ENCODE measurements at places on chromosomes 3 and 15.
A peak's percentile ranks its signal among the peaks of the same experiment; 100 is the strongest.

DNA sequence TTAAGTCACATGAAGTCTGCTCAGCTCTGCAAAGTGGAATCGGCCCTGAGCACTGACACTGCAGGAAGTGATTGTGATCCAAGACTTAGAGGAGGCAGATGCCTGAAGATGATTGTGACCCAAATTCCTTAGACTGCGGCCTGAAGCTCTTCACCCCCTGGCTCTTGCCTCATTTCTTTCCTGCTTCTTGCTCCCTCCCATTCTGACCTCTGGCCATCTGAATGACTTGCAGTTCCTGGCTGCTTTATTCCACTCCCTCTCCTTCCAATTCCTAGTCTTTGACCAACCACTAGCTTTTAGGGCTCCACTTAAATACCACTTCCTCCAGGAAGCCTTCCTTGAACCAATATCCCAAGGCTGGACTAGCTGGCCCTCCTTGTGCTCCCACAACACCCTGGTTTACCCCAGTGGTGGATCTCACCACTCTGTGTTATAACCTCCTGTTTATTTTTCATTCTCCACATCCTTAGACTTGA, 9.9 kb upstream of the EPB42 start:
- DNase-seq: no peak

DNA sequence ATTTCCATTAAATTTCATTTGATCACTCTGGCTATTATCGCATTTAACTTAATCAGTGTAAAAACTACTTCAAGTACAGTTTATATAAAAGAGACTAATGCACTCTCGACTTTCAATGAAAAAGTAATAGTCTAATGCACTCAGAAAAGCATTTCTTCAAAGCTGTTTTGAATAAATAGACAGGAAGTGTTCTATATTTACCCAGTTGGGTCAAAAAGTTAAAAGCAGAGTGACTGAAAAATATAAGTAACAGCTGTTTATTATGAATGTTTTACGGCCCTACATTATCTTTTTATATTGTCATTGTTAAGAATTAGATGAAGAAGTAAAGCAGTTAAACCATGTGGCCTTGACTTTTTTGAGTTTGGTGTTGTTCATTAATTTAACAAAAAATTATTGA, 391.8 kb downstream of the ZPLD1 start:
- no peak for DNase-seq

GRCh38 chr3:141440942-141441341, 45.9 kb upstream of the RASA2 start:
- no peak for DNase-seq

DNA sequence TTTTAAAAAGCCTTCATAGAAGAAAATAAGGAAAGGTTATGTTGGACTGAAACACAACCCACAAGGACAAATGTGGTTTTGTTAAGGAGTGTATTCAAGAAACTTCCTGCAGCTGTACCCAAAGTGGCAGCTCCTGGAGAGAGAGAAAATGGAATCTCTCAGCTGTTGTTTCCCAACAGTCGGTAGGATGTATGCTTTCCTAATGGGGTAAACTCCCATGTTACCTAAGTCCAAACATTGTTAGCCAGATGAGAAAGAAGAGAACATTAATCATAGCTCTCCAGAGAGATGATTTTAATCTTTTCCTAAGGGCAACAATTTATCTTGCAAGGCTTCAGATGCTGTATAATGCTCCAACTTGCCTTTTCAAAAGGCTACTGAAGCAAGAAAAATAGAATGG, 22.6 kb upstream of the TEX9 start:
- no peak for DNase-seq

DNA sequence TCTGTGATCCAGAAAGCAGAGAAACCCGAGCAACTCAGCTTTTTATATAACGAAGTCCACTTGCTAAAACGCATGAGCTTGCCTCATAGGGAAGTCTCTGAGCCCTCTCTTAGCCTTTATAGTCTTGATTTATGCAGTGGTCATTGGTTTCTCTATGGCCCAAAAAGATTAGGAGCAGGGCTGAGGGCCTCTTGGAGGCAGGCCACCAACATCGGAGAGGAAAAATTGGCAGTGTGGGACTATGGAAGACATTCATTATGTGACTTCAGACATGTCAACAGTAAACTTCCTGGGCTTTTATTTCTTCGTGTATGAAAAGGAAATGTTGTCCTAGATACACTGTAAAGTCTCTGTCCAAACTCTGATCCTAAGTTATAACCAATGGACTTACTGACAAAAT, 13.5 kb downstream of the RAB8B start:
- DNase-seq: no peak

GRCh38 chr15:96028620-96029019, 301.9 kb upstream of the NR2F2 start:
- DNase-seq: no peak

GRCh38 chr3:42381551-42382082, 28.8 kb downstream of the LYZL4 start:
- no peak for DNase-seq

GRCh38 chr3:124927574-124928045, 6.9 kb downstream of the MUC13 start:
- no peak for DNase-seq

DNA sequence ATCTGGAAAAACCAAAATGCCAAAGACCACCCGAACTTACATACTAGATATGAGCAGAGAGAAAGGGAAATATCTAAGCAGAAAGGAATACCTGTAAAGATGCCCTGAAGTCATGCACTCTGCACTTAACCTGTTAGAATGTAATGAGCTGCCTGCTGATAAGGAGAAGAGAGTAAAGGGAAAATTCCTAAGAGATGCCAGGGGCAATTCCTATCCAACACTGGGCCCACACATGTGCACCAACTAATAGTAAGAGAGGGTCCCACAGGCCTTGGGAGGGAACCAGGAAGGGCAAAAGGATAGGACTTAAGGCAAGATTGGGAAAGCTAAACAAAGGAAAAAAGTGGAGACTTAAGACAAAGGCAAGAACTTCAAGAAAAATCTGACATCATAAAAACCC, 189.5 kb downstream of the NSUN3 start:
- DNase-seq: no peak

DNA sequence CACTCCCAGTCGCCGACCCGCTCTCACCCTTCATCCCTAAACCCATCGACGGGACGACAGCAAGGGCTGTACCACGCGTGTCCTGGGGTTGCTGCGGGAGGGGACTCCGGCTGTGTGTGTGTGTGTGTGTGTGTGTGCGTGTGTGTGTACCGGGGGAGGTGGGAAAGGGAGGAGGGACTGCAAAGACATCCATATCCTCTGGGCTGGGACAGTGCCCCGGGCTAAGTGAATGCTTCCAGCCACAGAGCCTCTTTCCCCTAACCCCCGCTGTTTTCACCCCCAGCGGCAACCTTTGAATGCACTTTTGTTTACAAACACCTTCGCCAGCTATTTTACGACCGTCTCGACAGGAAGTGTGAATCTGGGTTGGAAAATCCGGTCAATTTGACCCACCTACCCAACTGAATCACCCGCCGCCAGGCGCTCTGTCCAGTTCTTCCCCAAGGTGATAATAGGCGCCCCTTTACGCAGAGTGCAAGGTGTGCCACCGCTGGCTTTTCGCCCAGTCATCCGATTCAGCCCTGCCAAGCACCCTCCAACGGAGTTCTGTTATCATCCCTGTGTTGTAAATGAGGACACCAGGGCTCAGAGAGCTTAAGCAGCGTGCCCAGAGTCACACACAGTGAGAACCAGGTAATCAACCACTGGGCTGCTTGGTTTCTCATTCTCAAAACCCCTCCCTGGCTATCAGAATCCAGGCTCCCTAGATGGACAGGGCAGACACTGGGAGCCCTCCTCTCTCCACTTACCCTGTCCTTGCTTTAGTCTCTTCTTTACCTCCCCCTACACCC, 739 bp upstream of the AMOTL2 start:
- DNase-seq: no peak

GRCh38 chr3:175411405-175411804, 552.3 kb downstream of the NAALADL2 start:
- DNase-seq: no peak

DNA sequence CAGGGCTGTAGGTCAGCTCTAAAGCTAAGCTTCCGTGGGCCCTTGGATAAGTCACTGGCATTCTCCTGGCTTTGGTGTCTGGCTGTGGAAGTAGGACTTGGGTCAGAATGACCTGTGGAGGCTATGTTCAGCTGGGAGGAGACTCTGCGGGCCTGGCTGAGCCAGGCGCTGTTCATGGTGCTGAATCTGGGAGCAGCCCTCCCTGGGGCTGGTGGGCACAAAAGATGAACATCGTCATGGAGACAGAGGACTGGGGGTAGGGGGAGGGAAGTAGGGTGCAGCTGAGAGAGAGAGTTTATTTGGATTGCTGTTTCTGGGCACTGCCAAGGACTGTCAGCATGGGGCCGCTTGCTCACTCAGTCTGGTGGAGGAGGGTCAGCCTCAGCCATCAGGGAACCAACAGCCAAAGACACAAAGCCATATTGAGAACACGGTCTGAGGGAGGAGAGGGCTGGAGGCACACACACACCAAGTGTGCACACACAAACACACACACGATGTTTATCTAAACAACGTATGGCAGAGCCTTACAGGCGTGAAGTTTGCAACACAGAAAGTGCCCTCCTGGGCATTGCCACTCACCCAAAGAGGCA, 120.7 kb upstream of the LINGO1 start:
- no peak for DNase-seq

DNA sequence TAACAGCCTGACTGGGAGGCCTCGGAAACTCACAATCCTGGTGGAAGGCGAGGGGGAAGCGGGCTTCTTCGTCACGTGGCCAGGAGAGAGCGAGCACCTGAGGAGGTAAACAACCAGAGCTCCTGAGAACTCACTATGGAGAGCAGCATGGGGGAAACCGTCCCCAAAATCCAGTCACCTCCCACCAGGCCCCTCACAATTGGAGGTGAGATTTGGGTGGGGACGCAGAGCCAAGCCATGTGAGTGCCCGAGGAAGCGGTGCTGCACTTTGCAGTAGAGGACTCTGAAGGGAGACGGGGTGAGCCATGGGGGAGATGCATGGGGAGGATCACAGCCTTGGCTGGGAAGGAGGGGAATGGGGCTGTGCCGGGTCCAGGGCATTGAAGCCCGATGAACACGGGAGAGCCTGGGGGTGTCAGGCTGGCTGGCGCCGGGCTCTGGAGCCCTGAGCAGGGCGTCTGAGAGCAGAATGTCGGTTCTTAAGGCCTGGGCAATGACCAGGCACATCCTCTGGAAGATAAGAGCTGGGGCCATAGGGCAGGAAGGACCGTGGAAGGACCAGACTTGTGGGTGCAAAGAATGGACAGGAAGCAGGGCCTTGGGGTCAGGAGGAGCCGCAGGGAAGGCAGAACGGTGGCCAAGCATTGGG, 117.7 kb downstream of the GABRG3 start:
- no peak for DNase-seq

- no peak for DNase-seq
Measured at GRCh38 chr3:15207836-15208504, 1.9 kb downstream of the CAPN7 start.

- peak; percentile 53 for DNase-seq
Measured at GRCh38 chr15:78034495-78035191, 42.9 kb downstream of the TBC1D2B start.

- DNase-seq: no peak
Measured at GRCh38 chr3:9250236-9250635, 790 bp upstream of the SRGAP3 start.

DNA sequence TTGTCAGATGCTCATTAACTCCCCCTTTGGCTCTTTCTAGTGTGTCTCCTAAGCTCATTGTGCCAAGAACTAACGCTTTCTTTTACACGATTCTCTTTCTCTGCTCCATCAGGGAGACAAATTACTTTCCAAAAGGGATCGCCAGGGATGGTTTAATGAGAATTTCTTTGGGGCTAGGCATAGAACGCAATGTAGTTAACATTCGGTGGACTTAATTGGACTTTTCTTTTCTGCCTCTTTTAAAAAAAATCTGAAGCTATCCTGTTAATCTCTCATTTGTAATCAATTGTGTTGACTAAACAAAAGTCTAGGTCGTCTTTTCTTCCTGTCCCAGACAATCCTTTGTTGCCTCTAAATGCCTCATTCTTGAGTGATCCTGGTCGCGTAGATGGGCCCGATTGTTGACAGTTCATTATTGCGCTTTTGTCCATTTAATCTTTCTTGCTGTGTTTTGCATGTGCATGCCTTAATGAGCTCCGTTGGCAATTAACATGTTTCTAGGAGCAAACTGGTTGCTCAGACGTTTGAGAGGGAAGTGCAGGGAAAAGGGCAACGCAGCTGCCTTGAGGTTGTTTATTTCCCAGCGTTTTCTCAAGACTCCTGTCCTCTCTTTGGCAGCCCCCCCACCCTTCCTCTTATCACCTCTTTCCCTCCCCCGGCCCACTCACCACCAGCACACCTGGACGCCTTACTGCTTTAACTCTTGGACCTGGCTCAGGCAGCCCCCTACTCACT, 7.8 kb downstream of the FEZF2 start:
- no peak for DNase-seq

GRCh38 chr3:172707030-172707429, 3.8 kb downstream of the NCEH1 start:
- no peak for DNase-seq

GRCh38 chr15:41004490-41004889, 51.2 kb downstream of the CHAC1 start:
- no peak for DNase-seq

DNA sequence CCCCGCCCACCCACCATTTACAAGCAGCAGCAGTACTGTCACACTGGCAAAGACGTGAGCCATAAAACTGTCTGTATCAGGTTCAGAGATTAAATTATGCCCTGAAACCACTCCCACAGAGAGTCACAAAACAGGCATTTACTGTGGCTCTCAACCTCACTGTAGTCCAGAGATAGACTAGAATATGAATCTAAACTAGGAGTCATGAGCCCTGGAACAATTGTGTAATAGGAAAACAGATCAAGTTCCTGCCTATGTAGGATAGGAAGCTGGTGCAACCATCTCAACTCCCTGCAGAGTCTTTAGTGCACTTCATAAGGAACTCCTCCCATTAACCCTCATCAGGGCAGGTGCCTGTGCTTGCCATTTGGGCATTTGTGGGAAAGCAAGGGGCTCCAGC, 61.7 kb downstream of the FAM227B start:
- no peak for DNase-seq

- no peak for DNase-seq
Measured at GRCh38 chr3:59304296-59304695, 254.5 kb upstream of the CFAP20DC start.

- no peak for DNase-seq
Measured at GRCh38 chr3:197427021-197427420, 128.6 kb upstream of the DLG1 start.

- no peak for DNase-seq
Measured at GRCh38 chr15:41734079-41734478, 40.2 kb upstream of the MAPKBP1 start.

DNA sequence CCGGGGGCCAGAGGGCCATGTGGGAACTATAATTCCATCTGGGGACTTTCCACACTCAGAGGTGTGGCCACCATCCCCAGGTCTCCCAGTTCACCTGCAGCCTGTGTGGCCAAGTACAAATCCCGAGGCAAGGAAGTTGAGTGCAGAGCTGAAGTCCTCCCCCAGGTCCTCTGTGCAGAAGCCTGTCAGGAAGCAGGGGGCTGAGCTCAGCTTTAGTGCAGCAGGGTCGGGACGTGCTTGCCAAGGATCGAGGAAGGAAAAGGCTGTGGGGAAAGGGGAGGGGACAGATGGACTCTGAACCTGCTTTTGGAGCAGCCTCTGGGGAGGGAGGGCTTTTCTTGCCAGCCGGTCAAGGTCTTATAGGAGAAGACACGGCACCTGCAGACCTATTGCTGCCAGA, 67.7 kb downstream of the CHRNA7 start:
- no peak for DNase-seq

- no peak for DNase-seq
Measured at GRCh38 chr3:41574900-41575299, 375.6 kb downstream of the CTNNB1 start.

Data from stimulated activated CD4-positive, alpha-beta T cell treated with anti-CD3 and anti-CD28 coated beads, Interleukin-1b, Interleukin-23, amount 100 ng/mL, for 1 hour (primary cell).